ENCODE measurements at places on chromosomes 6 and 20.

DNA sequence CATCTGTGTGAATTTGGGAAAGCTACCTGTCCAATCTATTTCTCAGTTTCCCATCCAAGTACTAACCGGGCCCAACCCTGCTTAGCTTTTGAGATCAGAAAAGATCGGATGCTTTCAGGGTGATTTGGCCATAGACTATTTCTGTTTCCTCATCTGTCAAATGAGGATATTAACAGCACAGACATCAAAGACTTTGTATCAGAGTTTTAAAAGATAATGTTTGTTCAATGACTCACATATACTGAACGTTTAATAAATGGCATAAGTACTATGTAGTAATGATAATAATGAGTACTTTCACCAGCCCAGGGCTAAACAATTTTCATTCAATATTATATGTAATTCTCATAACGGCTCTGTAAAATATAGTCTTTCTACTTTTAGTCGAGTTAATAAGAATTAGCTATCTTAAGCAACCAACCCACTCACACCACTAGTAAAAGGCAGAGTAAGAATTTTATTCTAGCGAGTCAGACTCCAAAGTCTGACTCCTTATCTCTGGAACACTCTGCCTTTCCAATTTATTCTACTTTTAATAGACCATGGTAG, 216.5 kb downstream of the ARHGAP18 start:
- no peak for DNase-seq

DNA sequence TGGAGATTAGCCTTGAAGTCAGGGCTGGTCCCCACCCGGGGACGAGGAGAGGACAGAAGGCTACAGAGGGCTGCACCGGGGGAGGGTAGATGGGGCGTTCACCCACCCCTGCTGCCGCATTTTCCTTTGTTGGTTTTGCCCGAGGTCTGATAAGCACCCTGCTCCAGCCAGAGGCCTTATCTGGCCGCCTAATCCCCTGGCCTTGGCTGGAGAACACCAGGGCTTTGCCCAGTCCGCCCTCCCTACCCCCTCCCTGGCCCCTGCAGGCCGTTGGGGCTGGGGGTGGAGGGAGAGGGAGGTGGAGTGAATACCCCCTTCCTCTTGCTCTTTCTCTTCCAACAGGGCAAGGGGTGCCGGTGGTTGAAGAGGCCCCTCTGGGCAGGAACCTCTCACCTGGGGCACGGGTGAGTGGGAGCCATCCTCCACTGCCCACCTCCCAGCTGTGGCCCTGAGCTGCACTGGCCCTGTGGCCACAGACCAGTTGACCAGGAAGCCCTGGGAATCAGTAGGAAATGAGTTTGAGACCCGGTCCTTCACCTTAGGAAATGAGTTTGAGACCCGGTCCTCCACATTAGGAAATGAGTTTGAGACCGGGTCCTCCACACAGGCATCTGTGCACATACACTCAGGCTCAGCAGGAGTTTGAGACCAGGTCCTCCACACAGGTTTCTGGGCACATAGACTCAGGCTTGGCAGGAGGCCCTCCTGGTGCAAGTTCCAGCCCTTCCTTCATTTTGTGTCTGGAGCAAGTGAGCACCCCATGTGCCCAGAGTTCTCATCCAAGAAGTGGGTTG, 12.0 kb upstream of the GATA5 start:
- no peak for DNase-seq

DNA sequence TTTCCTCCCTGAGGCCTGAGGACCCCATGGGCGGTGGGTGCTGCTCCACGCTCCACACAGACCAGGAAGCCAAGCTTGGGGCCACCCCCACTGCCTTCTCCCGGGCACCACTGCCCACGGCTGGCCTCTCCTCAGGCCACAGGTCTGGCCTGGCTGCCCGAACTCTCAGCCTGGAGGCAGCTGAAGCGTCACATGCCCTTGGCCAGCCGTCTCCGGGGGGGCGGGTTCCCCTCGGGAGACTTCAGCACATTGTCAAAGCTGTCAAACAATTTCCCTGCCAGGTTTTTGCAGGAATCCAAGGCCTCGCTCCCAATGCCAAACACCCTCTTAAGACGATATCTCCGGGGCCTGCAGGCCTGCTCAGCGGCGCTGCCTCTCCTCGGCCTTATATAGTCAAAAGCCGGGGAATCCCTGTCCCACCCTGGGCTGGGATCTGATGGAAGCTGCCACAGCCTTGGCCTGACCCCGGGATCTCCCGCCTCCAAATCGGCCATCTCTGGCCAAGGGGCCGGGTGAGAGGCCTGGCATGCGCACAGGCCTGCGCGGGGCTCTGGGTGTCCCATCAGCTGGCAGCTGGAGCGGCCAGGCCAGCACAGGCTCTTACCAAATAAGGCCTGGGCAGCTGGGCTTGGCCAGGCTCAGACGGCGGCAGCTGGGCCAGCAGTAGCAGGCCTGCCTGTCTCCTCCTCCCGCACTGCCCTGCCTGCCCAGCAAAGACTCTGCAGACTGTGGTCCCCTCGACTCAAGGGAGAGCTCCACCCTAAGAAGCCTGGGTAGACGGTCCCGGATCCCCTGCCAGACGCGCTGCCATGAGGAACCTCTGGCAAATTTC, 49.7 kb downstream of the RBM38 start:
- no peak for DNase-seq

DNA sequence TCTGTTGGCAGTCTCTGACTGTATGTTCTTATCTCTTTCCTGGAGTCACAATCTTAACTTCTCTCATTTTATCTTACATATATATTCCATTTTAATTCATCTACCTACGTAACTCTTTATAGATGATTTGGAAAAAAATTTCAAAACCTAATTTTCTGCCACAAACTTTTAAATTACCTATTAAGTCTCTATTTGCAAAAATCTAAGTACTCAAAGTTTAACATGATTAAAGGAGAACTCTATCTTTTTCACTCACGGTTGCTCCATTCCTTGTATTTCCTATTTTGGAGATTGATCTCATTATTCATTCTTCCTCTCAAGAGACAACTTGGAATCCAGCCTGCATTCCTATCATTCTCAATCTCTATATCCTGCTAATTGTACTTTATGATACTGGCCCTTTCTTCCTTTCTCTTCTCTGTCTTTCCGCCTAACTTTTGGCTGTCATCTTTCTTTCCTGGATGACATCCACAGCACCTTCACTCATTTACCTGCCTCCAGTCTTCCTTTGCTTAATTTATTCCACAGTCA, 1071.1 kb upstream of the CITED2 start:
- no peak for DNase-seq

GRCh38 chr20:53801609-53802370, 208.2 kb upstream of the ZNF217 start:
- no peak for DNase-seq

- DNase-seq, result no peak
Measured at GRCh38 chr20:37441023-37441422, 80.0 kb upstream of the NNAT start.

- DNase-seq, result no peak
Measured at GRCh38 chr6:169953686-169954085, 202.3 kb downstream of the ERMARD start.

- no peak for DNase-seq
Measured at GRCh38 chr6:165488624-165489295, 174.3 kb downstream of the PDE10A start.

DNA sequence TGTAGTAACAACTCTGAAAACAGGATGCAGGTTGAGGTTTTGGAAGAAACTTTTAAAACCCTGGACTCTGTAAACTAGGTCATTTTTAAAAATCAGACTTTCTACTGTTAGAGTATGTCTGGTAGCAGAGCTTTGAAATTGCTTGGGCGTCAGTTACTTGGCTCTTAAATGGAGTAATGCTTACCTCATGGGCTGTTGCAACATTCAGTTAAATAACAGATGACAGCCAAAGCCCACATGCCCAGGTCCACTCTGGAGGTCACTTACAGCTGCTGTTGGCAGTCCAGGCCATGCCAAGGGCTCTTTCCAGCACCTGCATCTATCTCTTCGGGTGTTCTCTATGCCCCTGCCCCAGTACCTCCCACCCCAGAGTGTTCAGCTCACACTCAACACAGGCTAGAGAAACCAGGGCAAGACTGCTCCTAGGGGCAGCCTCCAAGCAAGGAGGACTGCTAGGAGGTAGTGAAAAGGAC, 96.4 kb downstream of the BANF2 start:
- no peak for DNase-seq

GRCh38 chr20:34514897-34515483, 1.2 kb upstream of the DYNLRB1 start:
- DNase-seq, result no peak

GRCh38 chr20:54061101-54061881, 9.1 kb downstream of the BCAS1 start:
- no peak for DNase-seq

DNA sequence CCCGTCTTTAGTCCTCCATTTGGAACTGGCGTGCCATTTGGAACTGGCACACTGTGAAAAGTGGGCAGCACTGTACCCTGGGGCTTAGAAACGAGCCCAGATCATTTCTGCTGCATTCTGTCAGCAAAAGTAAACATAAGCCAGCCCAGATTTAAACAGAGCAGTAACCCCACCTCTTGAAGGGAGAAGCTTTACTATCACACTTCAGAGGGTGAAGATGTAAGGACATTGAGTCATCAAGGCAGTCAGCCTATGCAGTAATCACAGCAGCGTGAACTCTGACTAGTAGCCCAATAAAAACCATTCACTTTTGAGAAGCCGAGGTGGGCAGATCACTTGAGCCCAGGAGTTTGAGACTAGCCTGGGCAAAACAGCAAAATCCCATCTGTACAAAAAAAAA, 216.9 kb downstream of the EYA2 start:
- no peak for DNase-seq

DNA sequence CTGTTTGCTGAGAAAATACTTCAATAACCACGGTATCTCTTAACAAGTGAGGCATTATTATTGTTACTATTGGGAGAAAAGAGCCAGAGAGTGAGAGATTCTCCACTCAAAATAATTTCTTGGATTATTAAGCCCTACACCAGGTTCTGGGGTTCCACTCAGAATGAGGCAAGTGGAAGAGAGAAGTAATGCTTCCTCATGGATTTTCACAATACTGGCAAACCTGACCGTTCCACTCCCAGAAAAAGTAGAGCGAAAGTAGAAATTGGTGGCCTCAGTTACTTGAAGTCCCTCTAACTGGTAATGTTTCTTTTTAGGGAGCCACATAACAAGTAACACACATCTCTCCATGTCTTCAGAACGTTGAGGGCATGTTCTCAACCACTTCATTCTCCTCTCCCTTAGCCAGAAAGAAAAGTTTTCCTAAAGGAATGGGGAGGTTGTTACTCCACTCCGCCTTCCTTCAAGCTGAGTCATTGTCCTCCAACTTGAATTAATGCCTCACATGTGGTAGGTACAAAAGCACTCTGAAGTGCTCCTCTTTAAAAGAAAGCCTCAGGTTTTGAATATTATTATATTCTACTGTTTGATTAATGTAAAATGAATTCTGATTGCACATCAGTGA, 1.9 kb downstream of the BAG2 start:
- DNase-seq, result no peak

DNA sequence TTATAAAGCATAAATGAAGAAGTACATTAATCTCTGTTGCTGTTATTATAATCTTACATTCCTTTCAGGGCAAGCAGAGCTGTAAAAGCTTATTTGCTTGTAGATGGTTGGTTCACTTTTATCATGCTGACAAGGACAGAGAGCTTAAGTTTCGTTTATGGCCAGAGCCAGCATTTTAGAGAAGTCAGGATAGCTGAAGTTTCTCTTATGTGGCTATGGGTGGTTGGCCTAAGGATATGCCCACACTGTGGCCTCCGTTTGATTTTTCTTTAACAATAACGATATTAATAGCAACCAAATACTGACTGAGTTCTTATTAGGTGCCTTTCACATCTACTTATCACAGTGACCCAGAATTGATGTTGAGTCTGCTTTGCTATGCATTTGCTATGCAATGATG, 78.5 kb downstream of the FARS2 start:
- no peak for DNase-seq

DNA sequence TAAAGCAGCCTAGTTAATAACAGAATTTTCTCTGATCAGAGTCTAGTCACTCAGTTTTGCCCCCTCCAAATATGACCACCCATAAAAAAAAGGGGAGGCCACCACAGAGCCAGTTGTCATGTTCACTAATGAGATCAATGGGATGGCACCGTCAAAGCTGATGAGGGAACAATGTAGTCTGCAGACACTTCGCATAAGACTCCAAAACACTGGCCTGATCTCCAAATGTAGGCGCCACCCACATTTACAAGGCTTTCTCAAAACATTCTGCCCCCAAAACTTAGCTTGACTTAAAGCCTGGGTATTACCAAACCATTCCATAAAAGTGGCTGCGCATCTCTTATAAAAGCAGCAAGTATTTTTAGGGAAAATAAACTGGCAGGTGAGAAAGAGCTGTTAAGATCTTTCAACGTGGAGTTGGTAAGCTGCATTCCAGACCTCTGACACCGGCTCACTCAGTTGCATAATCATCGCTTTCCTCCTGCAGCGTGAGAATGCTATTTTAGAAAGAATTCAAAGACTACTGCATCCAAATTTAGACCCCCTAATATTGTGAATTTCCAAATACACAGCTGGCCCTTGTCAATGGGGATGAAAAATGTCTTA, 59.3 kb downstream of the TBC1D7 start:
- no peak for DNase-seq

- no peak for DNase-seq
Measured at GRCh38 chr6:36336779-36337241, at the start of gene BNIP5. TSS of gene BNIP5 (minus strand) at chr6:36336888. CDS start at chr6:36330690, 6,198 bp downstream.

GRCh38 chr6:26333476-26334297, 31.3 kb upstream of the BTN3A2 start:
- DNase-seq, result no peak

DNA sequence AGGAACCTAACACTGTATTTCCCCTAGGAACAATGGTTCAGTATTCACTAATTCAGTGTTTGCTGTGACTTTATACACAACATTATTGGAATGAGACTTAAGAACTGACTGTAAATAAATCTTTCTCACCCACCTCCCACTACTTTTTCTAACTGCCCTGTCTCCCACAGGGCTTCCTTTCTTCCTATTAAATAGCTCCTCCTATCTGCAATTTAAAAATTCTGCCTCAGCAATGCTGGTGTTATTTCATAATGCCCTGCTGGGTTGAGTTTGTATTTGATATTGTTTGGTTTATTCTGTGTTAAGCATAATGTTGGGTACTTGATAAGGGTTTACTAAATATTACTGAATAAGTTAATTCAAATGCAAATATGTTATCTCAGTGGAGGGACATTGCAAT, 573.1 kb upstream of the RNF217 start:
- peak; percentile 37 for DNase-seq

GRCh38 chr6:20208687-20209378, 3.4 kb downstream of the MBOAT1 start:
- no peak for DNase-seq

GRCh38 chr6:118700531-118700930, 49.1 kb upstream of the CEP85L start:
- DNase-seq, result no peak

DNA sequence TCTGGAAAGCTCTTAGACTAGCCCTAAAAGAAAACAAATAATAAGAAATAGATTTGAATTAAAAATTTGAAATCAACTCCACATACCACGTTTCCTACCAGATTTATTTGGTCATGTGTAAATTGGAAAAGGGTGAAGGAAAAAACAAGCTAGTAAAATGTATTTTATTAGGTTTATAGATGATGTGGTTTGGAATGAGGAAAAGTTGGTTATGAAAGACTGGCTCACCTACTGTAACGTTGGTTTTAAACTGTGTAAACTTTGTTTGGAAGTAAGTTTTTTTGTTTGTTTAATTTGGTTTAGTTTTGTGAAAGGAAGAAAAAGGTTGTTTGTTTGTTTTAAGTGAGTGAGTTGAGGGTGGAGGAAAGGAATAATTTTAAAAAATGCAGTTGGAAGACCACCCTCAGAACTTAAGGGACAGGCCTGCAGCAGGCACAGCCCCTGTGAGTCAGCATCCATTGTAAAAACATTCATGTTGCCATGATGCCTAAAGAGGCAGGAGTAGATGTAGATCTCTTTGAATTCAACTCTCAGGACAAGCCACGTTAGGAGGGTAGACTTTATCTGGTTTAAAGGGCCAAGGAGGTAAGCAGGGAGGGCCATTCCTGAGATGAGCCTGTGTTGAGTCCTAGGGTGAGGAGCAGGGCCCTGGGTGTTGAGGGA, 93.7 kb upstream of the SCGN start:
- DNase-seq, result no peak
